Colonic mucosa (tissue), 4 donors: ENCODE measurements at places on chromosomes 13 and 19.

DNA sequence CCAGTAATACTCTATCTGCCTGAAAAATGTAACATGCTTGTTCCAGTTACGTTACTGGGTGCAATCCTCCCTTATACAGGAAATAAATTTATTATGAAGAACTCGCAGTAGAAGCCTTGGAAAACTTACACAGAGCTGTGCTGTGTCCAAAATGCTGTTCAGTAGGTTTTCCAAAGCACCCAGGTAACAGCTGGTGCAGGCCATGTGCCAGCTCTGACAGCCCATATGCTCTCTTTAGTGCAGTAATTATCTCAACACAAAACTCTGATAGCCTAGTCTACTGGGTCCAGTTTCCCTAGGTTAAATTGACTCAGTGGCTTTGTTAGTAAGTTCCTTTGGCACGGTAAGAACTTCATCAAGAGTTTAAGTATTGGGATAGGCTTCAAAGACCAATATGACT is 120.7 kb upstream of the OBI1 start:
- DNase-seq, result no peak

DNA sequence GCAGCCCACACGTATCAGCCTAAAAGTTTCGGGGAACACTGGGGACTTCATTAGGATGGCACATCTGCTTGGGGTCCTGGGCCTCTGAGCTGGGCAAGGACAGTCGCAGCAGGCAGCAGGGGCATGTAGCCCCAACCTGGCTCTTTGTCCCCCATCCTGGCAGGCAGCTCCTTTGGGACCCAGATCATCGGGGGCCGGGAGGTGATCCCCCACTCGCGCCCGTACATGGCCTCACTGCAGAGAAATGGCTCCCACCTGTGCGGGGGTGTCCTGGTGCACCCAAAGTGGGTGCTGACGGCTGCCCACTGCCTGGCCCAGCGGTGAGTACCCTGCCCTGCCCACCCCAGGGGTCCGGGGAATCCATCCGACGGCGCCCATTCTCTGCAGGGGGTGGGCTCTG is 3.3 kb downstream of the GZMM start:
- no peak for DNase-seq

DNA sequence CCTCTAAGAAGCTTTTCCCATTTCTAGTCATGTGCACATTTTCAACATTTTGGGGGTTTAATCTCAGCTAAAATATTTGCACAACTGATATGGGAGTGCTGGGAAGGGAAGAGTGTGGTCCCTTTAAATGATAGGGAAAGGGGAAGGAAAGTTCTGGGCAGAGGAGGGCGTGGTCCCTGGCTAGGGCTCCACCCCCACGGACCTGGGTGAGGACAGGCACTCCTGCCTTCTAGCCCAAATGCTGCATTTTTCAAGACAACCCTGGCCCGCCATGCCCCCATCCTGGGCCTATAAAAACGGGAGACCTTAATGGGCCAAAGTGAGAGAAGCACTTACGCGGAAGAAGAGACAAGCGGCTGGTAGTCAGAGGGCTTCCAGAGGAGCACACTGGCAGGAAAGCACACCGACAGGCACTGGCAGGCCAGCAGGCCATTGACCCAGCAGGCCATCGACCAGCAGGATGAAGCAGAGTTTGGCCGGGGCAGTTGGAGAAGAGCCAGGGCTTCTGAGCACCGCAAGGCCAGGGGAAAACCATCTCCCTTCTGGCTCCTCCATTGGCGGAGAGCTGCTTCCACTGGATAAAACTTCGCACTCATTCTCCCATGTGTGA is 266.7 kb downstream of the SPRY2 start:
- DNase-seq, result no peak

- peak; percentile 66 for DNase-seq
Measured at GRCh38 chr13:73065665-73066340, 7.0 kb downstream of the KLF5 start.

DNA sequence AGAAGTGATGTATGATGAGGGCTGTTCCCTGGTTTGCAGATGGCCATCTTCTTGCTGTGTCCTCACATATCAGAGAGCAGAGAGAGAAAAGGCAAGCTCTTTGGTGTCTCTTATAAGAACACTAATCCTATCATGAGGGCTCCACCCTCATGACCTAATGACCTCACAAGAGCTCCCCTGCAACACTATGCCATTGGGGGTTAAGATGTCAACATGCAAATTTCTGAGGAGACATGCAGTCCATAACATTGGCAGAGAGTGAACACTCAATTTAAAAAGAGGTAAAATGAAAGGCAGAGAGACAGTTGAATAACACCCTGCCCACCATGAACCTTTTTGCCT is 10.9 kb downstream of the FAM187B start:
- DNase-seq, result no peak

DNA sequence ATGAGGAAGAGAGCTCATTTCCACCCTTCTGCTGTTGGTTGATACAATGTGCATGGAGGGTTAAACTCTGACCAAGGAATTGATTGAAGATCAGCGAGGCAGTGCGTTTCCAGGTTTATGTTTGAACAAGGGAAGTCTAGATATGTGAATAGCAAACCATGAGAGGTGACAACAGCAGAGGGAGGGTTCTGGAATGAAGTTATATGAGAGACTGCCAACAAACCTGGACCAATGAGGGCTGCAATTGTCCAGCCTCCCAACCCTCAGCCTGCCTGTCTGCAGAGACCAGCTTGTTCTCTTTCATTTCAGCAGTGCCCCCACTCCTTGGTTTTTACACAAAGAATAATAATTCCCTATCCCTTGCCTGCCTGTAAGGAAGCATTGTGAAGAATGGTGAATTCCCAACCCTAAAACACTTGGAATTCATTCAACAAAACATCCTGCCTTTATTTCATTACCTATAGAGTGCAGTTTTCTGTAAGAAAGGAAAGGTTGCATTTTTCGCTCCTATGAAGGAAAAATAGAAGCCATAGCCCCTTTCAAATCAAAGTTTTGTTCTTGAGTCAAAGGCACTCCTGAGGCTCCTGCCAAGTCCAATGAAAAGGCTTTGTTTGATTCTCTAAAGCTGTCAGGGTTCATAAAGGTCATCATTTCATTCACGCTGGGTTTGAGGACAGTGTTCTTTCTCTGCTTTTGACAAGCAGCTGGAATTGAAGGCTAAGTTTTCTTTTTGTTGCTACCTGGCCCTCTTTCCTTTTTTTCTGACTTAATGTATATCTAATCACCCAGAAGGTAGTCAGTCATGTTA is 53.6 kb upstream of the ABCC4 start:
- no peak for DNase-seq

DNA sequence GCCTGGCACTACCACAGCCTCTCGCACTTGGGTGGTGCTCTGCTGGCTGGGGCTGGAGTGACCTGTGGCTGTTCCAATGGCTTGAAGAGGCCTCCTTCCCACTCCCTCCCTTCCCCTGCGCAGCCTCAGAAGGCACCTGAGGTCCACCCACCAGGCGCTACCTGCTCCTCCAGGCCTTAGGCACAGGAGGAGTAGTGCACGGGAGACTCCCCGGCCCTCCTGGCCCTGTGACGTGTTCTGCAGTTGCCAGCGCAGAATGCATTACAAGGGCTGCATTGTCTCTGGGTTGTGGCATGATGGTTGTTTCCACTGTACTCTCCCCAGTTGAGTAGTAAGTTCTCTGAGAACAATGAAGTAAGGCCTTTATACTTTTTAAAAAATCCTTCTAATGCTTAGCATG is 128.6 kb downstream of the TEX29 start:
- DNase-seq, result no peak

GRCh38 chr19:3687774-3688706 is 12.2 kb downstream of the PIP5K1C start:
- DNase-seq, result peak; percentile 60

GRCh38 chr19:16977306-16977705 is 49.3 kb downstream of the CPAMD8 start:
- DNase-seq, result no peak

- DNase-seq, result no peak
Measured at GRCh38 chr13:44223770-44224444, 149.7 kb upstream of the SERP2 start.
